ENCODE measurements at places on chromosomes 12 and 14. TPM values are rescaled to one million over a fixed set of nuclear protein-coding genes. Genes with fewer than 3 reads are reported as not detected.

Gene SDSL
- 0.20 TPM for total RNA-seq

Gene CLEC4D
- total RNA-seq: not detected

Gene SERPINA10
- total RNA-seq: not detected

Gene ABCD2
- 5.0 TPM for total RNA-seq

Gene WDR89
- 30.6 TPM for total RNA-seq

Gene MIP
- not detected for total RNA-seq

DNA sequence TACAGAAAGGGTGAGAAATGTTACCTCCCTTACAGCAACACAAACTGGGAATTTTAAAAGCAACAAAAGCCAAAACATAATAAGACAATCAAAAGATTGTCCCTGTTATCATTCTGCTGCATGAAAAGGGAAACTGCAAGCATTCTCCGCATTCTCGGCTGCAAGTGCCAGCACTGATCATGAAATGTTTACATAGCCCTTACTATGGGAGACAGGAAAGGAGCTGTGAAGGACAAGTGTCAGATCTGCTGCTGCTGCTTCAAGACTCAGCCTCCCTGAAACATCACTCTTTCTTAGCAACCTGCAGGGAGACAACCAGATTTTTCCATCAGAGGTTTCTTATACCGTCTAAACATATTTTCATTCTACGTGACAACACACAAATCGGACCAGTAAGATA is 20.1 kb downstream of the DENND5B start:
- no peak for DNase-seq

DNA sequence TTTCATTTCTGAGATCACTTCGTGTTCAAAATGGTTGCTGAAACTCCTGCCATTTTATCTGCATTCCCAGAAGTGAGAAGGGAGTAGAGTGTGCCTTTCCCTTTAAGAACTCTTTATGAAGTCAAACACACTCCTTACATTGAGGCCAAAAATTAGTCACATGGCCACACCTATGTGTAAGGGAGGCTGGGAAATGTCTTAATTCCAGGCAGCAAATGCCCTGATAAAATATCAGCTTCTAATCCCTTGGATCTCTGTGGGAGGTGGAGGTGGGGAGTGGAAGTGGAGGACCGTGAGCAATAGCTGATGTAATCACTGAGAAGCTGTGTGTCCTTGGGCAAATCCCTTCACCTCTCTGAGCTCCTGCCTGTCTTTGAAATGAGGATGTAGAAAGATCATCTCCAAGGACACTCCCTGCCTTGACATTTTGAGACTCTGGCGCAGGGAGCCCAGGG is 22.7 kb upstream of the ANKRD9 start:
- DNase-seq: no peak

DNA sequence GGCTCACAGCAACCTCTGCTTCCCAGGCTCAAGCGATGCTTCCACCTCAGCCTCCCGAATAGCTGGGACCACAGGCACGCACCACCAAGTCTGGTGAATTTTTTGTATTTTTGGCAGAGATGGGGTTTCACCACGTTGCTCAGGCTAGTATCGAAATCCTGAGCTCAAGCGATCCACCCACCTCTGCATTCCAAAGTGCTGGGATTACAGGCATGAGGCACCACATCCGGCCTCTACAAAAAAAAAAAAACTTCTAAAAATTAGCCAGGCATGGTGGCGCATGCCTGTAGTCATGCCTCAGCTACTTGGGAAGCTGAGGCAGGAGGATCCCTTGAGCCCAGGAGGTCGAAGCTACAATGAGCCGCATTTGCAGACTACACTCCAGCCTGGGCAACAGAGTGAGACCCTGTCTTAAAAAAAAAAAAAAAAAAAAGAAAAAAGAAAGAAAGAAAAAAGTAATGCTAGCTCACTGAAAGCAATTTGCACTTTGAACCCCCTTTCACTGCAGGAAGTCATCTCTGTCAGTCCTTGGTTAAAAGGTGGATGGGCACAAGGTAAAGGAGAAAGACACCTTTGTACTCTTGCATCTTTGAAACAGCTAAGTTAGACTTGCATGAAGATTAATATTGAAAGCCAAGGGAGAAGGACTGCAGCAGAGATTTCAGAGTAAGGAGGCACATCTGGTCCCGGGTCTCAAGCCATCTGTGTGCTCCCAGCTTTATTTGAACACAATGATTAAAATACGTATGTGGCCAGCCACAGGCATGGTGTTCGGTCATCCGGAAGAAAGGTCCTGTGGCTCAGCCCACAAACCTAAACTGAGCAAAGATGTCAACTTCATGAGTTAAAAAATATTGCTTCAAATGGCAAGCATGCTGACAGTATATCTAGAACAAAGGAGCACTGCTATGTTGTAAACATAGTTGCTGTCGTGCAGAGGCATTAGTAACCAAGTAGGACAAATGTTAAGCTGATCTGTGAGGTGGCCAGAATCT is 103.8 kb upstream of the HMGA2 start:
- no peak for DNase-seq

DNA sequence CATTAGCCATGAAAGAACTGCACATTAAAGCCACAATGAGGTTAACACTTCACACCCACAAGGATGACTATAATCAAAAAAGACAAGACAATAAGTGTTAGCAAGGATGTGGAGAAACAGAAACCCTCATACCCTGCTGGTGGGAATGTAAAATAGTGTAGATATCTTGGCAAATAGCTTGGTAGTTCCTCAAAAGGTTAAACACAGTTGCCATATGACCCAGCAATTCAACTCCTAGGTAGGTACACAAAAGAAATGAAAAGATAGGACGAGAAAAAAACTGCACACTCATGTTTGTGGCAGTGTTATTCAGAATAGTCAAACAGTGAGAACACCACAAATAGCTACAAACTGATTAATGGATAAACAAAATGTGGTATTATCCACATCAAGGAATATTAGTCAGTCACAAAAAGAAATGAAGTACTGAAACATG is 93.5 kb downstream of the ATXN2 start:
- DNase-seq: no peak

- DNase-seq: no peak
Observed at GRCh38 chr12:95607642-95608041, 56.4 kb upstream of the USP44 start.

GRCh38 chr14:78170203-78170602 is at the start of gene NRXN3:
NRXN3 (plus strand) TSS chr14:78170373; CDS start chr14:78243094, 72,721 bp downstream.
- DNase-seq: no peak

GRCh38 chr12:21607701-21608100 is 3.1 kb upstream of the GYS2 start:
- DNase-seq: no peak

DNA sequence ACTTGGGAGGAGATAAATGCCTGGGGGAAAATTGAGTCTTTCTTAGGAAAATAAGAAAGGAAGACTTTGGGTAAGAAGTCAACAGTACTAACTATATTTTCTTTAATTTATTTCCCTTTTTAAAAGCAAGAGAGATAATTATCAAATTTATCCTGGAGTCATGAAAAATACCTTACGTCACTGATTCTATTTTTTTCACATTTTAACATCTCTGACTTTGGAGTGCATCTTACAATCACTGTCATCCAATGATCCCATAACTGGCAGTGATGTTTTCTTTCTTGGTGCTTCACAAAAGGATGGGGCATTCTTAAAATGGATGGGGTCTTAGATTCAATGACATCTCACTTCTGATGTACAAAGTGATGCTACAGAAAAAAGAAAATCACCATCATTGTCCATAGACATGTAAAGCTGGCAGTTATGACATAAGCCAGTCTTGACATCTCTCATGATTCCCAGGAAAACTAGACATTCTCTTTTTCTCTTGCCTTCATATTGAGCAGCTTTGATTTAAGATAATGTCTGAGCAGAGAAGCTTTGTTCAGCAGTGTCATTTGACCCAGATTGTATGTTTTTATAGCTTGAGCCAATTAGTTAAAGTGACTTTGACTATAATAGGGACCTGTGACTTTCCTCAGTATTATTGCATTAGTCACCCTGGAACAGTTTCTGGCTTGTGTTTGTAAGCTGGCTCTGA is 236.2 kb downstream of the EGLN3 start:
- no peak for DNase-seq

- DNase-seq: no peak
Observed at GRCh38 chr12:116881325-116881876, at the start of gene HRK. HRK (minus strand) TSS chr12:116881441; CDS start chr12:116881307, 134 bp downstream.

- no peak for DNase-seq
Observed at GRCh38 chr12:29883941-29884554, 100.3 kb upstream of the TMTC1 start.

DNA sequence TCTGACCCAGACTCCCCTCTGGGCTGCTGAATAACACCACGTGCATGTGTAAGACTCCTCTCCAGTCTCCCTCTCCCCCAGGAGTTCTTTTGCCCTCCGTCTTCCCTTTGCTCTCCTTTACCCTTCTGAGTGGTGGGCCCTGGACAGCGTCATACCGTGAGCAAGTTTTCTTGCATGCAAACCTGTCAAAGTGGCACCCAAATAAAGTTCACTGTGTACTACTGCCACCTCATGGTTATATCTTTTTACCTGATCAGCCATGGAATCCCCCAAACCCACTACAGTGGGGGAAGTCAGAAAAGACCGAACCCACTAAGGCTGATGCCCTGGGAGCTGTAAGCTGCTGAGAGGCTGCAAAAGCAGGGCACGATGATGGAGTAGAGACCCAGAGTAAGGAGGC is 131.1 kb upstream of the VRK1 start:
- DNase-seq: no peak

- DNase-seq: no peak
Observed at GRCh38 chr14:100372357-100373048, 49.4 kb downstream of the SLC25A47 start.

DNA sequence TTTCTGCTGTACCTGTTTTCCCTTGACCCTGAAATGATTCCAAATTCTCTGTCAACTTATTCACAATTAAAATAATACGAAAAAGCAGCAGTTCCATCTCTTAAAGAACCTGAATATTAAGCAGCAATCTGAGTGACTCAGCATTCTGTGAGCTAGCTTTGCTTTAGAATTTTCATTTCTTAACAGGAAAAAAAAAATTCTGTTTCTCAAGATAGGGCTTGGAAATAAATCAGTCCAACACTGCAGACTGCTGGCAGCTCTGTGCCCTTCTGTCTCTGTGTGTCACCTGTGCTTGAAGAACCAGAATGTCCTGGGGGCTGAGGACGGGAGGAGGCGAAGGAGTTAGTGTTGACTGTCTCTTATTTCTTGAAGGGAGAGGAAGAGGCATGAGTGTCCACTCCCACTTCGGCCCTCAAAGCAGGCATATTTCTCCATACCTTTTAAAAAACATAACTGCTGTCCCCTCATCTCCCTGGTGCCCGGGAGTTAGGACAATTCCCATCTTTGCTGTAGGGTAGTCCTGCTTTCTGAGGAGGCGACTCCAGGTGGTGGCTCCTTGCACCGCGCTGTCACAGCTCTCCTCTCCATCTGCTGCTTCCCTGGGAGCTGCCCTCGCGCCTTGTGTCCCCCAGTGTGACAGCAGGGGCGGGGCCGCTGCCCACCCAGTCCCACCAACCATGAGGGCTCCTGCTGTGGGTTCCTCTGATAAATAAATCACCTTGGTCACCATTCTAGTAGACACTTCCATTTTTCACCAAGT is 203.1 kb downstream of the CALM1 start:
- no peak for DNase-seq

- no peak for DNase-seq
Observed at GRCh38 chr12:42180990-42181596, 36.4 kb upstream of the GXYLT1 start.

GRCh38 chr12:122297494-122297893 is 31.2 kb upstream of the VPS33A start:
- no peak for DNase-seq

GRCh38 chr12:48630346-48630745 is 51.7 kb downstream of the KANSL2 start:
- DNase-seq: no peak

Measured in CD8-positive, alpha-beta memory T cell (primary cell).